ENCODE measurements at places on chromosomes 2 and 18.

- DNase-seq: no peak
These were observed 117.9 kb downstream of the CSRNP3 start for GRCh38 chr2:165587335-165587938.

DNA sequence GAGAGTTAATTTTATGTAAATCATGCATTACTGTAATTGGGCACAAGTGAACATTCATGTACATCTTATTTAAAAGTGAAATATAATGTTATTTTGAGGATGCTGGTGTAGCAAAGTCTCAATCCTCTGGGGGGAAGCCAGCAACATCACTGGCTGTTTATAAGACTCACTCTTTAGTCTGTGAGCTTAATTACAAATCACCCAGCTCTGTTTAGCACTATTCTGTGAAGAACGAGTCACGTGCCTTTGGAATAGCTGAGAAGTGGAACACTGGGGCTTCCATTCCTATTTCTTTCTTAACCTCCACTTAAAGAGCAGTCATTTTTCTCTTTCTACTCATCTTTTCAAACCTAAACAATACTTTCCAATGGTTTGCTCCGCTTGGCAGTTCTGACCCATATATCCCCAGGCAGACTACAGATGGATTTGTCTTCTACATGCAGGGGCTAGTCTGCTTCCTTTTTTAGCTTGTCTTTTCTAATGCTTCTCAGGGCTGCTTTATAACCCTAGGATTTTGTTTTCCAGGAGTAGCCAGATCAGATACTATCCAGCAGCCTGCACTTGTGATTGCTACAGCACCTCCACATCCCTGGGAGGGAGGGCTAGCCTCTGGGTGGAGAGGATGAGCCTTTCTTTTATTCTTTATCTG is 95.3 kb upstream of the CAVIN2 start:
- DNase-seq: peak; percentile 72

- no peak for DNase-seq
These were observed 48.5 kb downstream of the ASXL2 start for GRCh38 chr2:25829828-25830227.

DNA sequence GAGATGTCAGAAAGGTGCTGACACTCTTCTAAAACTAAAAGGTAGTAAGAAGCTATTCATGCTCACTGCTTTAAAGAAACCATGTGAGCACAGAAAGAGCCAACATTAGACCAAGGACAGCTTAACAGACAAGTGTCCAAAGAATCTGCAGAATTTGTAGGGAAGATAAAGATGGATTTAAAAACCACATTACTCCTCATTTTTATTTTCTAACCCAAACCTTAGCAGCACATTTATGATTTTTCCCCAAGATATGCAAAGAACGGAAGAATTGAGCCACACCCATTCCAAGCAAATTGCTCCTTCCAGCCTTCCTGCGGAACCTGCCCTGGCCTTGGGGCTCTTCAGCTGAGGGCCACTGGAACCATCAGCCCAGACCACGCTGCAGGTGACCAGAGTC is 26.9 kb downstream of the MBP start:
- no peak for DNase-seq

GRCh38 chr18:47601581-47602272 is 328.7 kb downstream of the SMAD2 start:
- DNase-seq: no peak

All from muscle of leg (tissue), 16 donors.